ENCODE measurements at places on chromosomes 2 and 18.

- no peak for DNase-seq
Measured at GRCh38 chr2:61529944-61530735, 8.0 kb downstream of the XPO1 start.

DNA sequence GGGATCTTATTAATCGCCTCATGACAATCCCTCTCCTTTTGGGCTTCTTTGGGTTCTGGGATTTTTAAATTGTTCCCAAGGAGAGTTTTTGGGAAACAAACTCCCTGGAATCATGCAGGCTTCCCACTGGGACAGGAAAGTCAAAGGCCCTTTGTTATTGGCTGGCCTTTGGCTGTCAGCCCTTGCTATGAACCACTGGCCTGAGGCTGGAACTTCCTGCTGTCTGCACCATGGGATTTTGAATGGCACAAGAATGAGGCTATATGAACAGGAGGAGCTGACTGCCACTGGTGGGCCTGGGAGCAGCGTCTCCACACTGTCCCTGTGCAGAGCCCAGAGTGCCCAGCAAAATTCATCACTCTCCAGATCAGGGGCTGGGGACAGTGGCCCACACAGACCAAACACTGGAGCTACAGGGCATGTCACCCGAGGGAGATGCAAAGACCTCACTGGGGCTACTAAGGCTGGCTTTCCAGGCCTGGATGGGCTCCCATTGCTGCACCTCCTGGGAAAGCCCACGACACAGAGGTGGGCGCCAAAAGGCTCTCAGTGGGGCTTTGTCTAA, 35.7 kb downstream of the STEAP3 start:
- DNase-seq: peak; percentile 25

GRCh38 chr2:101577173-101577572, 102.3 kb upstream of the RFX8 start:
- DNase-seq: no peak

DNA sequence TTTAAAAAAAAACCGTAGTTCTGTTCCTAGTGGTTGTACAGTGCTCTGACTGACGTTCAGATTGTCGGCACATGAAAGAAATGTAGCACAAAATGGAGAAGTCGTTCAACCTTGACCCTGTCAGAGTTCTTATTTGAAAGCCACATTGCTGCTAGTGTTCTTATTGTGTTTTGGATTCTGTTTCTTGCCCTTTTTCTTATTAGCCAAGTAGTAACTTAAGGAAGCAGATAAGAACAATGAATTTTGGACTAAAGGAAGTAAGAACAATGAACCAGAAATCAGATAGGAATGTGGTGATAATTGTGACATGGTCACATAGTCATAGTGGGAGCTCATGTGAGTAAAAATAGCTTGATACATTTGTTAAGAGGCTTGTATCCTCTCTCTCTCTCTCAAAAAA, 45.9 kb downstream of the RPIA start:
- DNase-seq: no peak

GRCh38 chr2:241728000-241728399, 6.4 kb upstream of the D2HGDH start:
- no peak for DNase-seq

- no peak for DNase-seq
Measured at GRCh38 chr18:33184175-33184574, 256.3 kb downstream of the CCDC178 start.

- DNase-seq: no peak
Measured at GRCh38 chr18:73784853-73785252, 362.8 kb downstream of the FBXO15 start.

DNA sequence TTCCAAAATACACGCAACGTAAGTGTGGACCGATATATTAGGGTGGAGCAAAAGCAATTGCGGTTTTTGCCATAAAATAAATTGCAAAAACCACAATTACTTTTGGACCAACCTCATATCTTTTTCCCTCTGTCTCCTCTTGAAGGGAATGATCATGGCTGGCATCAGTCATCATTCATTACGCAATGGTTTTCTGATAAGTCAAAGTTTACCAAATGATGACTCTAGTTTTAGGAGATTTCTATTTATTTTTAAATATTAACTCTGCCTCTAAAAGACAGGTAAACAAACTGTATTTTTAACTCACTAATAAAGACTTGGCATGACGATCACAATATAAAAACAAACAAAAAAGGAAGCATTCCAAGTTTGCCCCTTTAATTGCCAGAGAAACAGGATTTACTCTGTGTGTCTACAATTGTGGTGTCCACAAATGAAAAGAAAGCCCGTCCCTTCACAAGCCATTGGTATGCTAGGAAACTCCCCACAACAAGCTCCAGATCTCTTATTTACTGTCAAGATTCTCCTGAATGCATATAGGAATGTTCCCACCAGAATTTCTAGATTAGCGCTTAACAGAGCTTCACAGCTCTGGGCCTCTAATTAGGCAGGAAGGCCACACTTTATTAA, 61.3 kb downstream of the IRS1 start:
- no peak for DNase-seq

- DNase-seq: no peak
Measured at GRCh38 chr2:128362176-128362888, 43.7 kb upstream of the HS6ST1 start.

GRCh38 chr2:201907563-201907881, 101.2 kb downstream of the CDK15 start:
- no peak for DNase-seq

GRCh38 chr2:127577503-127577902, 42.0 kb downstream of the MYO7B start:
- no peak for DNase-seq

Data from nucleus accumbens (tissue), 56 donors.